ENCODE measurements at places on chromosomes 4 and X.

DNA sequence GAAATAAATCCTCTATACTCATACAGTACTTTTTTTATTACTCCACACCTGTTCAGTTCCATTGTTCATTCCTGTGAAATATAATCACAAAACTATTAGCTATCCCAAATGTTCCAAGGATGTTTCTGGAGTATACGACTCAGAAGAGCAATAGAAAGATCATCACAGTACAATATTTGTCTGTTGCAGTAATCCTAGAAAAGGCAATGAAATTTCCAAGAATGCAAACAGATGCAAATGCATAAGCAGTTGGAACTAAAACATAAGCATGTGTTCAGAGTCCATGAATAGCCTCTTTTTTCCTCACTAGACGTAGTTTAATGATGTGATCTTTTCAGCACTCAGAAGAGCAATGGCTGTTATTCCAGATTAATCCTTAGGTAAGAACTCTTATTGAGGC is 55.2 kb downstream of the RTL3 start:
- no peak overlapping the region for H3K27ac ChIP-seq
- H3K4me3 ChIP-seq, result no peak overlapping the region
- no peak for DNase-seq
- no peaks in the 10 kb centered on the region for H3K36me3 ChIP-seq
- H3K27me3 ChIP-seq, result no peaks in the 10 kb centered on the region
- H3K4me1 ChIP-seq, result no peaks in the 10 kb centered on the region

DNA sequence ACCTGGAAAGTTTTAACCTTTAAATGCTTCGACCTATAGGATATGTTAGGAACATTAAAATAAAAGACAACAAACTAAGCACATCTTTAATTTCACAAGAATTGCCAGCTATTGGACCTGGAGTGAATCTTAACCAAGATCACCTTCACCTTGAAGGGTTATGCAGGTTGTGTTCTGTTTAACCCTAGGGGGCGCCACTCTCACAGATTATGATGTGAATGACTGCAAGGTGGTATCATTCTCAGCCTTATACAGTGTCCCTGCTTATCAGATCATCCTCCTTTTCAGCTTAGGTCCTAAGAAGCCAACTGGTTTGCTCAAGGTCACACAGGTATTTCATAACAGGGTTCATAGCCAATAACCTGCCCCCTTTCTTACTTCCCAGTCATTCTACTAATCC is 23.5 kb downstream of the INTS6L start:
- no peak overlapping the region for H3K4me3 ChIP-seq
- no peaks in the 10 kb centered on the region for H3K27me3 ChIP-seq
- DNase-seq, result no peak
- H3K27ac ChIP-seq, result no peak overlapping the region
- no peaks in the 10 kb centered on the region for H3K36me3 ChIP-seq
- no peaks in the 10 kb centered on the region for H3K4me1 ChIP-seq

DNA sequence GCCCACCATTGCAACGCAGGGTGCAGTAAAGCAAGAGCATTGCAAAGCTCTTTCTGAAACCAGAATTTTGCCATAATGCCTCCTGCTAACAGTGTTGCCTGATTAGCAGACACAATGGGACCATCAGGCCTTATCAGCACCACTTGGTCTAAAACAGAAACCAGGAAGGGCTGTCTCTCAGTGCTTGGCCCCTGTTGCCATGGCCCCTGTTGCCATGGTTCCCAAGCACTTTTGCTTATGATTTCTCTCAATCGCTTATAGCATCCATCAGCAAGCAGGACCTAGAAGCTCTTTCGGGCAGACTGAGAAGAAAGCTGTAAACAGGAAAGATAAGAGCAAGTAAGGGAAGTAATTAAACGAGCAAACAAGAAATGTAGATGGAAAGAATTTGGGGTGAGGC is 36.8 kb downstream of the RTL5 start:
- no peaks in the 10 kb centered on the region for H3K4me1 ChIP-seq
- H3K27ac ChIP-seq, result no peak overlapping the region
- no peaks in the 10 kb centered on the region for H3K27me3 ChIP-seq

DNA sequence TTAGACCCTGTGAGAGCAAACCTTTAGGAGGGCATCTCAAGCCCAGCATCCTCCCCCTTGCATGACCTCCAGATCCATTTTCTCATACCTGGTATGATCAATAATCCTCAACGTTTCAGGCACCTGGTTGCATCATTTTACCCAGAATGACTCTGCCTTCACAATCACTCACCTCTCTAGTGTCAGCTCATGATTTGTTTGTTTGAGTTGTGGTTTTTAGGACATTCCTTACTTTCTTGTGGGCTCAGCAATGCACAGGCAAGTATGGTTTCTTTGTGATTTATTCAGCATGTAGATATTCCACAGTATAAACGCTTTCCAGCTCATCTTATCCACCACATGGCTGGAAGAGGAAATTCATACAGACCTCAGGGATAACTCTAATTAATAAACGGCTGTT is 93.6 kb upstream of the CPEB2 start:
- H3K27me3 ChIP-seq, result no peaks in the 10 kb centered on the region
- H3K4me1 ChIP-seq, result no peaks in the 10 kb centered on the region
- no peak overlapping the region for H3K27ac ChIP-seq
- DNase-seq, result no peak

- no peak for DNase-seq
- H3K4me1 ChIP-seq, result peaks cover 18% of the 10 kb centered on the region
- no peak overlapping the region for H3K4me3 ChIP-seq
- H3K27me3 ChIP-seq, result no peaks in the 10 kb centered on the region
Measured at GRCh38 chr4:52622564-52622963, 36.5 kb downstream of the USP46 start.

DNA sequence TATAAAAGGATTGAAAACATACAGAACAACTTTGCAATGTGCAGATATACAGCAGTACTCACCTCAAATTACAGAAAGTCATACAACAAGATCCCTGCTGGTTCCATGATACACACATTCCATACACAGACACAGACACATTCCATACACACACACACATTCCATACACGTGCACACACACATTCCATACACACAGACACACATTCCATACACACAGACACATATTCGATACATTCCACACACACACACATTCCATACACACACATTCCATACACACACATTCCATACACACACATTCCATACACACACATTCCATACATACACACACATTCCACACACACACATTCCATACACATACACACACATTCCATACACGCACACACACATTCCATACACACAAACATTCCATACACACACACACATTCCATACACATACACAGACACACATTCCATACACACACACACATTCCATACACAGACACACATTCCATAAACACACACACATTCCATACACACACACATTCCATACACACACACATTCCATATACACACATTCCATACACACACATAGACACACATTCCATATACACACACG is 13.7 kb downstream of the LINC00632 start:
- H3K27me3 ChIP-seq, result no peaks in the 10 kb centered on the region
- DNase-seq, result no peak
- no peak overlapping the region for H3K27ac ChIP-seq
- no peaks in the 10 kb centered on the region for H3K4me1 ChIP-seq
- H3K4me3 ChIP-seq, result no peak overlapping the region

GRCh38 chrX:153495362-153495751 is 577 bp downstream of the BGN start:
- no peaks in the 10 kb centered on the region for H3K4me1 ChIP-seq
- peak overlapping the region; percentile 47 for H3K4me3 ChIP-seq
- H3K36me3 ChIP-seq, result no peaks in the 10 kb centered on the region
- H3K27ac ChIP-seq, result peak overlapping the region; percentile 55
- no peaks in the 10 kb centered on the region for H3K27me3 ChIP-seq

GRCh38 chrX:1417921-1418771 is 26.2 kb upstream of the SLC25A6 start:
- peaks cover 46% of the 10 kb centered on the region for H3K36me3 ChIP-seq
- DNase-seq, result no peak
- H3K27me3 ChIP-seq, result no peaks in the 10 kb centered on the region
- no peaks in the 10 kb centered on the region for H3K4me1 ChIP-seq
- H3K27ac ChIP-seq, result no peak overlapping the region

DNA sequence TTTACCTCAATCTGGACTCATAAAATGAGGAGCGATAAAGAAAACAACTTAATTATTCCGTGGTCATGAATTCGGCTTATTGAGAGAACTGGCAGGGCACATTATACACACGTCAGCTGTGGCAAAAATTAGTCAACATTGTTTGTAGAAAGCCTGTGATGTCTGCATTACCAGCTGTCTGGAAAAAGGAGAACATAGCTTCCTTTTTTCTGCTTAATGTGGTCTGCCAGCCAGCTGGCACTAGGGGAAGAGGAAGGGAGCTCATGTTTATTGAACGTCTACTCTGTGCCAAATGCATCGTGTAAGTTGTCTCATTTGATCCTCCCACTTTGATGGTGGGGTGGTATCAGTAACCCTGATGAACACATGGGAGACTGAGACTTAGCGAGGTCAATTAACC is 367.6 kb downstream of the ARHGAP24 start:
- no peaks in the 10 kb centered on the region for H3K36me3 ChIP-seq
- H3K4me3 ChIP-seq, result no peak overlapping the region
- H3K27me3 ChIP-seq, result no peaks in the 10 kb centered on the region
- H3K4me1 ChIP-seq, result peaks cover 10% of the 10 kb centered on the region
- H3K27ac ChIP-seq, result no peak overlapping the region
- peak; percentile 24 for DNase-seq

All from heart left ventricle (tissue), 16 donors.